Ovary (tissue), 10 donors: ENCODE measurements at places on chromosomes 2 and 18. TPM values are rescaled to one million over a fixed set of nuclear protein-coding genes. Genes with fewer than 3 reads are reported as not detected.

- no peak for DNase-seq
Measured at GRCh38 chr18:31819106-31819924, 58.6 kb upstream of the SLC25A52 start.

The CHST9 gene
- total RNA-seq: 0.02 TPM

The SDC1 gene
- 9.1 TPM for total RNA-seq

DNA sequence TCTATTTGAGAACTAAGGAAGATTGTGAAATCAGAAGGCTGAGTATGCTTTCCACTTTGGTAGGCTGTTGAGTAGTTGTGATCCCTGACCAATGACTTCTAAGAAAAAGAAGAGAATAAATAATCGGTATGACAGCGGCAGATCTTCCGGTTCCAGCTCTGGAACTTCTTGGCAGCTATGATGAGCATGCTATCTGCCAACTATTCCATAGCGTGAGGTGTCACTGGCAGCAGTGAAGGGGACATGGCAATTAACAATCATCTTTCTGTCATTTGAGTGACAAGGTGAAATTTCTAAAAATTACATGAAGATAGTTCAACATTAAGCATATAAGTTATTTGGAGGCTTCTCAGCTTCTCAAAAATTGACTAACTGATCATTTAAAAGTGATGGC is 140.1 kb upstream of the NETO1 start:
- DNase-seq: no peak

The INPP5D gene
- 8.7 TPM for total RNA-seq

- no peak for DNase-seq
Measured at GRCh38 chr2:17879137-17879912, 858 bp downstream of the KCNS3 start.

GRCh38 chr2:221330436-221330835 is 241.7 kb downstream of the EPHA4 start:
- no peak for DNase-seq

DNA sequence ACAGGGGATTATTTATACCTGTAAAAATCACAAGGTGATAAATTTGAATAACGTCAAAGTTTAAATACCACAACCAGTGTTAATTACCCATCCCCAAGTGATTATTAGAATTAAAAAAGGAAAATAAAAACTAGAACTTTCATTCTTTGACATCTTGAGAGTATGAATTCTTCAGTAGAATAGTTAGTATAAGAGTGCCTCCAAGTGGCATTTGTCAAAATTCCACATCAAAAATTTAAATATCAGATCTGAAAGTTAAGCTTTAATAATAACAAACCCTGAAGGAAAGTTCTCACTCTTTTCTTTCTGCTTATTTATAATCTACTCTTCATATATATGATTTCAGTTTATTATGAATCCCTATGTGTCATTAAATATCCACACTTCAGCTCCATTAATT is 273.7 kb upstream of the KYNU start:
- no peak for DNase-seq

DNA sequence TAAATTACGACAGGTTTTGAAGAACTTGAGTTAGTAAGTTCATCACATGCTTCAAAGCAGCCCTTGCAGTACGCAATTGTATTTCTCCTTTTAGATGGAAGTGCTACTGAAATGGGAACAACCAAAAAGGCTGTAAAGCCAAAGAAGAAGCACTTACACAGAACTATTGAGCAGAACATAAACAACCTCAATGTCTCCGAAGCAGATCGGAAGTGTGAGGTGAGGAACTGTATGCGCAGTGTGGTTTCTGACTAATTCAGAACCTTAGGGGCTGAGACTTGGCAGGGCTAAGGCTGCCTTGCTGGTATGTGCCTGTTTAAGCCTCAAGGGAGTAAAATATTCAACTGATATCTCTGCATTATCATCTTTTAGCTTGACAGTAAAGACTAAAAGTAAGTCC is 8.4 kb downstream of the NCAPH start:
- no peak for DNase-seq

The IL36G gene
- not detected for total RNA-seq

GRCh38 chr2:21441442-21441841 is 317.7 kb downstream of the TDRD15 start:
- no peak for DNase-seq
